CD4-positive, alpha-beta T cell (primary cell): ENCODE measurements at places on chromosomes 1 and 21.

DNA sequence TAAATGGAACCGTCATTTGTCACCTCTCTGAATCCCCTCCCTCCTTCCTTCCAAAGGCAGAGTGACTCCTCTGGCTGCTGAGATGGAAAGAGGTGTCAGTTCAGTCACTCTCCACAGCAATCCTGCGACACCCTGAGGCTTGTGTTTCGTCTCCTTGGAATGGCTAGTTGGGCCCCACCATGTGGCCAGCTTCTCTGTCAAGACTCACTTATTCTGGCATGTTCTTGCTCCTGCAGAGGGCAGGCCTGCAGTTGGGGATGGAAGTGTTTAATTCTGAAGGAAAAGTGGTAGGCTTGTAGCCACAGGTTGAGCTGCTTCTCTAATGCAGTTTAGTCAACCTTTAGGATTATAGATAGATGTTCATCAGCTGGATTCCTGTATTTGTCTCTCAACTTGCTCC lies 149.6 kb downstream of the LMO4 start:
- no peak for DNase-seq

DNA sequence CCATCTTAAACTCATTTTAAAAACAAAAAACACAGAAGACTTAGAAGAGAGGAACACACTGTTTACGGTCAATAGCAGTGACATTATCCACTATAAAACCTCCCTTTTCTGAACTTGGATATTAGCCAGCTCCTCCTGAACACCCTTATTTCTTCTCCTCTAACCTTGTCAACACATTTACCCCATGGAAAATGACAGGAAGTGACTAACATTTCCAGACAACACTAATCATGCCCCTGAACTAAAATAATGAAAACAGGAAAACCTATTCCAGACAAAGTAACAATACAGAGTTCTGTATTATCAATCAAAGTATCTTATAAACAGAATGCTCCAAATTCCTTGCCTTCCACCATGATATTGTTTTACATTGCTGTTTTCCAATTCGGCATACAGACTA lies 45.3 kb downstream of the PALMD start:
- no peak for DNase-seq

- no peak for DNase-seq
Observed at GRCh38 chr1:8992936-8993687, 33.1 kb downstream of the SLC2A7 start.

DNA sequence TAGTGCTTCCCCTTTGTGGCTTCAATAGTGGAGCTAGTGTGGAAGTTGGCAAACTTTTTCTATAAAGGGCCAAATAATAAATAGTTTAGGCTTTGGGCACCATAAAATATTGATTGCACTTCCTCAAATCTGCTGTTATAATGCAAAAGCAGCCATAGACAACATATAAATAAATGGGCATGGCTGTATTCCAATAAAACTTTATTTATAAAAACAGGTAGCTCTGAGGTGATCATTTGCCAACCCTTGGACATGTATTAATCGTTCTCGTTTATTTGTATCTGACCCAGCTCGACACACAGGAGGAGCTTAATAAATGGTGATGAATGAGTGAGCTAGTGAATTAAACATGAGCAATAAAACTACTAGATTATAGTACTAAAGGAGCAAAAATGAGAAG lies 13.3 kb downstream of the KAZN start:
- no peak for DNase-seq

DNA sequence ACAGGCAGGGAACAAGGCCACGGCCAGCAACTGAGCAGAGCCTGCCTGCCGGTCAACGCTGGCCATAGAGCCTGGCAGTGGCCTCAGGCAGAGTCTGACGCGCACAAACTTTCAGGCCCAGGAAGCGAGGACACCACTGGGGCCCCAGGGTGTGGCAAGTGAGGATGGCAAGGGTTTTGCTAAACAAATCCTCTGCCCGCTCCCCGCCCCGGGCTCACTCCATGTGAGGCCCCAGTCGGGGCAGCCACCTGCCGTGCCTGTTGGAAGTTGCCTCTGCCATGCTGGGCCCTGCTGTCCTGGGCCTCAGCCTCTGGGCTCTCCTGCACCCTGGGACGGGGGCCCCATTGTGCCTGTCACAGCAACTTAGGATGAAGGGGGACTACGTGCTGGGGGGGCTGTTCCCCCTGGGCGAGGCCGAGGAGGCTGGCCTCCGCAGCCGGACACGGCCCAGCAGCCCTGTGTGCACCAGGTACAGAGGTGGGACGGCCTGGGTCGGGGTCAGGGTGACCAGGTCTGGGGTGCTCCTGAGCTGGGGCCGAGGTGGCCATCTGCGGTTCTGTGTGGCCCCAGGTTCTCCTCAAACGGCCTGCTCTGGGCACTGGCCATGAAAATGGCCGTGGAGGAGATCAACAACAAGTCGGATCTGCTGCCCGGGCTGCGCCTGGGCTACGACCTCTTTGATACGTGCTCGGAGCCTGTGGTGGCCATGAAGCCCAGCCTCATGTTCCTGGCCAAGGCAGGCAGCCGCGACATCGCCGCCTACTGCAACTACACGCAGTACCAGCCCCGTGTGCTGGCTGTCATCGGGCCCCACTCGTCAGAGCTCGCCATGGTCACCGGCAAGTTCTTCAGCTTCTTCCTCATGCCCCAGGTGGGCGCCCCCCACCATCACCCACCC lies at the start of gene TAS1R3:
TSS of gene TAS1R3 (plus strand) at position 213 of the 898 bp plus-strand sequence. CDS start at position 279, 66 bp downstream.
- DNase-seq: no peak

DNA sequence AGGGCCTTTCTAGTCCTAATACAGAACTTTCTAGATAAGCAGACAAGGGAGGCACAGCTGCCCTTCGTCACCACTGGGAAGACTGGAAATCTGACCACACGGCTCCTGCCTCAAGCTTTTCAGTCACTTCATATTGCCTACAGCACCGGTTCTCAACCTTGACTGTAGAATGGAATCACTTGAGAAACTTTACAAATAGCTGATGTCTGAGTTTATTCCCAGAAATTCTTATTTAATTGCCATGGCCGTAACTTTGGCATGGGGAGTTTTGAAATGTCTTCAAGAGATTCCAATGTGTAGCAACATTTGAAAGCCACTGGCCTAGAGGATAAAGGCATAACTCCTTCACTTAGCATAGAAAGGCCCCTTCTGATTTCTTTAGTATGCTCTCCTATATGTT lies 42.4 kb upstream of the STMN1 start:
- DNase-seq: no peak

DNA sequence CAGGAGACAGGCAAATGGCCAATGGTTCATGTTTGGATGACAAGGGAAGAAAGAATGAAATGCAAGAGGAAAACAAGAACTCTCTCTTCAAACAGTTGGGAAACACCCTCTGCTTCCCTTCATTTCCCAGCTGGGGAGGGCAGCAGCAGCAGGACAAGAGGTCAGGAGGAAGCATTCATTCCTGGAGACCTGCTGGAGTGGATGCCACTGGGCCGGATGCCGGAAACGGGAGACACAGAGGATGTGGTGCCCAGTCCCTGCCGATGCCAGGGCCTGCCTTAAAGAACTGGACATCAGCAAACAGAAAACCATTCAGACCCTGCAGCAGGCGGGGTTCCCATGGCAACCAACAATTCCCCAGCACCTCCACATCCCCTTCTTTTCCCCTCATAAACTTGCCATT lies 102.3 kb upstream of the ZNF648 start:
- no peak for DNase-seq

DNA sequence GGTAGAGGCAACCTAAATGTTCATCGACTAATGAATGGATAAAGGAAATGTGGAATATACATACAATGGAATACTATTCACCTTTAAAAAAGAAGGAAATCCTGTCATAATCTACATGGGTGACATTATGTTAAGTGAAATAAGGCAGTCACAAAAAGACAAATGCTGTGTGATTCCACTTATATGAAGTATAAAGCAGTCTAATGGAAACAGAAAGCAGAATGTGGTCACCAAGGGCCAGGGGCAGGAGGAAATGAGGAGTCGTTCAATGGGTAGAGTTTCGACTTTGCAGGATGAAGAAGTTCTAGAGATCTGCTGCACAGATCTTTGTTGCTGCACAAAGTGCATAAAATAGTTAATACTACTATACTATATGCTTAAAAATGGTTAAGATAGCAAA lies 7.8 kb downstream of the DIPK1A start:
- peak; percentile 8 for DNase-seq

DNA sequence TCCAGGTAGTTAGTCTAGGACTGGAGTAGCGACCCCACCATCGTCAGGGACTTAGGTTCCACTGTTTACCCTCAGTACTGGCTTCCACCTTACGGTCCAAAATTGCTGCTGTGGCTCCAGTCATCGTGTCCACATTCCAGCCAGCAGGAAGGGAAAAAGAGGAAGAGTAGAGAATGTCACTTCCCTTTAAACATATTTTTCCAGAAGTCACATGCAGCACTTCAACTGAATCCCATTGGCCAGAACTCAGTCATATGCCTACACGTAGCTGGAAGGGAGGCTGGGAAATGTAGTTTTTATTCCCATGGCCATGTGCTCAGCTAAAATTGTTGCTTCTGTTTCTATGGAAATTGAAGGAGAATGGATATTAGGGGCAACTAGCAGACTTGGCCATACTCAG lies 84.1 kb upstream of the SELENON start:
- no peak for DNase-seq

GRCh38 chr1:196598942-196599748 lies 9.1 kb downstream of the KCNT2 start:
- no peak for DNase-seq

DNA sequence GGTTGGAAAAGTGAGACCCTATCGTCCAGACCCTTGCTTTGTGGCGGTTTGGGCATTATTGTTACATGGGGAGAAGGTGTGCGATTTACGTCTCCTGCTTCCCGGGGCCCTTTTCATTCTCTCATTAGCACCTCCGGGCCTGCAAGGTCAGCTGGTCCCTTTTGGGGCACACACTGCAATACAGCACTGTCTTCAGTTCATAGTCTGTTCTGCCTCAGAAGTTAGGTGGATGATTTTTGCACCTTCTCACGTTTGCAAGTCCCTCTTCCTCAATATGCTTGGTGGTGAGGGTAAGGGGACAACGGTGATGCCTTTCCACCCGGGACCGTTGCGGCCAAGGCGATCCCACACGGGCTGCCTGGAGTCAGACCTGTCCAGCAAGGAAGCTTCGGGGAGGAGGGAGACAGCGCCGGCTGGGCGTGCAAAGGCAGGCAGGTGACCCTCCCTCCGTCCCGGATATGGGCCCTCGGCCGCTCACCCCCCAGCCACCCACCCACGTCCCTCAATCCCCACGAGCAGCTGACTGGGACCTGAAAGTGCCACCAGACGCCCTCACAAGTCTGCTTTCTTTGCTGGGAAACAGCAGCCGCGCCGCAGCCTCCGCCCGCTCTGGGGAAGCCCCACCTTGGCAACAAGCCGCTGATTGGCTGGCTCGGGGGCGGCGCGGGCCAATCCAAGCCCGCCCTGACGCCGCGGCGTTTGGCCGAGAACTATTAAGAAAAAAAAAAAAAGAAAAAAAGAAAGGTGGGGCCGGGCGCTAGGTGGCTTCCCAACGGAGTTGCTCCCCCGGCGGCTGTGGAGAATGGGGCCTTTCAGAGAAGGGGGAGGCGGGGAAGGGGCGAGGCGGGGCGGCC lies 21.7 kb downstream of the BTG2 start:
- DNase-seq: peak; percentile 97

GRCh38 chr1:160062230-160062532 lies 7.8 kb downstream of the KCNJ10 start:
- no peak for DNase-seq

DNA sequence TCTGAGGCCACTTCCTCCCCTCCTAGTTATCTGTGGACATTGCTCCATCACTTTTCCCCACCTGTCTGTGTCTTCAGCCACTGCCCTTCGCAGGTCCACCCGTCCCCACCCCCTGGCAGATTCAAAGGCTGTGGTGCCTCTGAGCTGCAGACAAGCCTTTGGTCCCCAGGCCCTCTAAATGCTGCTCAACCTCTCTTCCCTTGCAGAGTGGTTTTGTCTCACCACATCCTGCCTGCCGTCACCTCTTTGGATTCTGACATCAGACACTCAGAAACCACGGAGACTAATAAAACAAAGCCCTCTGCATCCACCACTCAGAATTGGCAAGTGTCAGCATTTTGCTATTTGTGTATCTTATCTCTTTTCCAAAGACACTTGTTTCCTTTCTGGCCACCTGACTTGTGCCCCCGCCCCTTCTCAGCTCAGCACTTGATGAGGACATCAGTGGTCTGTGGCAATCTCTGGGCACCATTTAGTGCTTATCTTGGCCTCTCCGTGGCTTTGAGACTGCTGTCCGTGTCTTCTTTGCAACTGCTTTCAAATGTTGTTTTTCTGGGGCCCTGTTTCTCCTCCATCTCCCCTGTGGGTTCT lies 7.7 kb downstream of the CNIH3 start:
- peak; percentile 57 for DNase-seq

- no peak for DNase-seq
Observed at GRCh38 chr1:51915951-51916350, 37.4 kb upstream of the NRDC start.

- no peak for DNase-seq
Observed at GRCh38 chr1:34263406-34263805, 86.7 kb downstream of the C1orf94 start.

DNA sequence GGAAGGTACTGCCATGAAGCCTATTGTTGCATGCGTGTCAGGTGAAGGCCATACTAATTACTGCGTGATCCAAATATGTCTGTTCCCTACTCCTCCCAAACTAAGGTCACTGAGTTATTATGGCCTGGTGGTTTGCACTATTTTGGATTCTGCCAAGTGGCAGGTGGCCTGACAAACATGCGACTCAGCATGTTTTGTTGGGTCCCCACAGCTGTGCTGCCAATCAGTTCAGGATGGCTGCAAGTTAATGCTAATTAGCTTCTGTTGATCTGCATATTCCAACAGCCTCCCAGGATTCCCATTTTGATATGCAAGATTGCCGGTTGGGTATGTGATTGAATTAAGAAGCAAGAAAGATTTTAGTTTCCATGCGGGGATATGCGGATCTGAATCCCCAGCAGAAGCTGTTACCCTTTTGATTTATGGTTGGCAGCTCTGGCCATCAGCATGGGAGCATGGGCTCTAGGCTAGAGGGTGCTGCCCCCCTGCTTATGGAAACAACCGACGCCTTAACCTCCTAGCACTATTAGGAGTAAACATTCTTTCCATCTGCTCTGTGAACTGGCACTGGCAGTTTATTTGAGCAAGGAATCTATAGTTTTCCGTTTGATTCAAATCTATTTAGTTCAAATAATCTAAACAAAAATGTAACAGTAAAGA lies 429.8 kb upstream of the C1orf87 start:
- no peak for DNase-seq

DNA sequence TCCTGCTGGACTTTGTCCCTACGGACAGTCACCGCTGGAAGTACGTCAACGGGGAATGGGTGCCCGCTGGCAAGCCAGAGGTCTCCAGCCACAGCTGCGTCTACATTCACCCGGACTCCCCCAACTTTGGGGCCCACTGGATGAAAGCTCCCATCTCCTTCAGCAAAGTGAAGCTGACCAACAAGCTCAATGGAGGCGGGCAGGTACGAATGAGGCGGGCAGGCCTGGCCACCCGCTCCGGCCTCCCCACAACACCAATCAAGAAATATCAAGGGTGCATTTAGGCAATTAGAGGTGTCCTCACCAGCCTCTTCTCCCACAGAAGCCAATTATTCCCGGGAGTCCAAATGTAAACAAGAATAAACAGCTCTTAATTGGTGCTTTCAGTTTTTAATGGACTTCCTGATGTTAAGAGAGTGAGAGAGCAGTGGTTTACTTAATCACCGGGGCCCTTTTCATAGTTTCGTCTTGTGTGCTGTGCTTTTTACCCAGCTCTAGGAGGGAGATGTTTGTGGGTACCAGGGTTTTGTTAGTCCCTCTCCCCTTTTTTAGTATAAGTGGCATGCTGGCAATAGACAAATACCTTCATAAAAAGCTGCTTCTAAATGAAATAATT lies 10.7 kb downstream of the TBX19 start:
- no peak for DNase-seq

GRCh38 chr1:223870617-223871574 lies 25.1 kb upstream of the TP53BP2 start:
- DNase-seq: no peak
